ENCODE measurements at places on chromosomes 12 and 14.

DNA sequence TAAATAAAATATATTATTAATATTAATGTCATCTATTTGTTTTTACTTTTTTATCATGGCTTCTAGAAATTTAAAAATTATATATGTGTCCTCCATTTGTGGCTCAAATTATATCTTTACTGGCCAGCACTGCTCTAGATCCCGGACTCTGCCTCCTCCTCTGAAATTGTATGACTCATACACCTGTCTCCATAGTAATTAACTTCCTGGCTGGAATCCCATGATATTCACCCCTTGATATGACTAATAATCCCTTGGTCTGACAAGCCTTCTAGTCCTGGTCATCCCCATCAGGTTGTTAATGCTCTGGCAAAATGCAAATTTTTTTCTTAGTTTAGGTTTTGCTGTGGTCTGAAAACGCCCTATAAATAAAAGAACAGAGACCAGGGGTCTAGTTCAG, 116.2 kb downstream of the BMP4 start:
- no peak for DNase-seq

DNA sequence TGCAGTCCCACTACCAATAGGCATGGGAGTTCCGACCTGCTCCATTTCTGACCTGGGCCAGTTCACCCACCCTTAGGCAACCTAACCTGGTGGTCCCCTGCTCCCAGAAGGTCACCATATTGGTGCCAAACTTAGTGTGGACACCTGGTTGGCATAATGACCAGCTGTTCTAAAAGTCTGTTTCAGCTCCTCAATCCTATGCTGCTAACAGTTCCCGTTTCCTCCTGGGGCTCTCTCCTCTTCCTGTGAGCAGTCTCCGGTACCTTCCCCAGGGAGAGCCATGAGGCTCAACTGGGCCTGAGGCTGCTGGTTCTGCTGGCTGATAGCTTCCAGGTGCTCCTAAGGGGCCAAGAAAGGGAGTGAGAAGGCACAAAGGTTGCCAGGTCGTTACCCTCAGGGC, 15.9 kb upstream of the BLTP3B start:
- no peak for DNase-seq

DNA sequence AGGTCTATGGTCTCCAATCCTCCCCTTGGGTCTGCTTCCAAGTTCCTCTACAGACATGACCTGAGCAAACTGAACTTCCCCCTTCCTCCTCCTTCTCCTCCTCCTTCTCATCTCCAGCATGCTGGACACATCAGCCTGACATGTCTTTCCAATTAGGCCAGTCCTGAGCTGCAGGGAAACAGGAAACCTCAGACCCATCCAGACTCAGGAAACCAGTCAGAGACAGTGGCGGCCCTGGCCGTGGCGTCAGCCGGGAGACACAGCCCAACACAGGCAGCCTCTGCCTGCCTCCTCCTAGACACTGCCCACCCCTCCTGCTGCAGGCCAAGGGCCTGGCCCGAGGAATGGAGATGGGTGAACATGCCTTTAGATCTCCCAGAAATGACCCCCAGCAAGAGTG, 468.8 kb downstream of the BCL11B start:
- no peak for DNase-seq

- no peak for DNase-seq
Observed at GRCh38 chr14:104178279-104178678, 39.9 kb downstream of the KIF26A start.

- DNase-seq = no peak
Observed at GRCh38 chr12:82527165-82527780, 159.4 kb upstream of the TMTC2 start.

GRCh38 chr14:101132588-101132987, 229.1 kb upstream of the RTL1 start:
- DNase-seq = no peak

- no peak for DNase-seq
Observed at GRCh38 chr12:11497995-11498394, 102.6 kb upstream of the PRB2 start.

GRCh38 chr14:101120641-101121507, 217.4 kb upstream of the RTL1 start:
- DNase-seq = peak; percentile 84

GRCh38 chr12:64675795-64676194, 65.5 kb downstream of the RASSF3 start:
- no peak for DNase-seq

DNA sequence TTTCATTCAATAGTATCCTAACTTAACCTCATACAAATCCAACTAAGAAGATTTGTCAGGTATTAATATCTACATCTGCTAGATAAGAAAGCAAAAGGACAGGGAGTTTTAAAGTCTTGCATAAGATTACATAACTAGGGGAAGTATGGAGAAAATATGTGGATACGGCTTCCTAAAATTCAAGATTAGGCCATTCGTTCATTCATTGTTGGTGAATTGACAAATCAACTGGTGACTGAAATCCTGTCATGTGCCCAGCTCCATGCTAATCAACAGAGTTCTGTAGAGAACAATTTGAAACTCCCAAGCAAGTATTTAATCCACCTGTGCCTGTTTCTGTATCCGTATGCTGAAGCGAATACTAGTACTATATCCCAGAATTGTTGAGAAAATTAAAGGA, 260.9 kb upstream of the USP15 start:
- no peak for DNase-seq

- DNase-seq = no peak
Observed at GRCh38 chr12:24742378-24742777, 206.5 kb downstream of the BCAT1 start.

- no peak for DNase-seq
Observed at GRCh38 chr12:17793854-17794253, 296.1 kb downstream of the RERGL start.

DNA sequence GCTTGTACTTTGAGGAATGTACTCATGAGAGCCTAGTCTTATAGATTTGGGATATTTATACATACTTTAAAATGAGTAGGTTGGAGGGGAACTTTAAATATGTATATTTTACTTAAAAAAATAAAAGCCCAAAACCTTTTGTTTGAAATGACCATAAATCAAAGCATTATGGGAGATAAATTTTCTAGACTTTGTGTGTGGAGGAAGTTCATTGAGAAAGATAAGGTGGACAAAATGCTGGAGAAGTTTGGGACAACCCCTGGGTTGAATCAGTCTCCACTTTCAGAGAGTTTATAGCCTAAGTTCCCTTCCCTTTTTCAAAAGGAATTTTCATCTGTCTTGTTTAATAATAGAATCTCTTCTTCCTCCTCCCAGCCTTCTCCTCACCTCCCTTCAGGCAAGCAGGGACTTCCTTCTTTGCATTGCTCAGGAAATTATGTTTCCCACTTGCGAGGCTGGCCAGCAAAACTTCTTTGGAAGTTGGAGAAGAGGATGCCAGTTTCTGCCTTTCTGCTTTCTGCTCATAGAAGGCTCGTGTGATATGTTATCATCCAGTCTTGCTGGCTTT, 54.2 kb downstream of the CHST11 start:
- DNase-seq = no peak

DNA sequence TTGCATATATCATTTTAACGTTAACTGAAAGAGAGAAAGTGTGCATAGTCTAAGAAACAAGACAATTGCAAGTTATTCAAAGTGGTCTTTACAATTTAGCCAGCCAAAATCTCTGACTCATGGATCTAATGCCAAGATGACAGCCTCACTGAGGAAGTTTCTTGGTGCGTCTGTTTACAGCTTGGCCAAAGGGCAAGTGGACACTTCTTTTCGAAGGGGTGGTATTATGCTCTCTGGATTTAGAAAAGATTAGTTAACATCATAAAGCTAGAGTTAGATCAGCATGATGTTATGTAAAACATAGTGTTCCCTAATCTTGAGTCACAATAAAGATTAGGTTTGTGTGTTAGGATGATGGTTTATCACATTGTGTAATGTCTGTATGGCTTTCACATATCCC, 51.5 kb upstream of the SLC2A13 start:
- no peak for DNase-seq

GRCh38 chr12:108922918-108923317, 43.0 kb downstream of the DAO start:
- no peak for DNase-seq

DNA sequence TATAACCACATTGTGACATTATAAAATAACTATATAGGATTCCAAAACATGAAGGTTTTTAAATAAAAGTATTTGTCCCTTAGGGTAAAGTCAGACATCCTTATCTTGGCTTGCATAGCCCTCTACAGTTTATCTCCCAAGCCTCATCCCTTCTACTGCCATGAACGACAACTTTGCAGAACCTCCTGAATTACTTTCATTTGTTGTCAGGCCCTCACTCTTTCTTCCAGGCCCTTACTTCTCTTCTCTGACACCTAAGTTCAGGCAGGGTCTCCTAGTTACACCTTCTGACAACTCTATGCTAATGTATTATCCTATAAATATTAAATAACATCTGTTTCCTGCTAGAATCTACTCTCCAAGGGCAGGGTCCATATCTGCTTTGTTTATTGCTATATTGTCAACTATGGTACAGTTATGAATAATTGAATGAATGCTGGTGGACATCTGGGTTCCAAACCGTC, 115.7 kb upstream of the MDM1 start:
- DNase-seq = no peak

DNA sequence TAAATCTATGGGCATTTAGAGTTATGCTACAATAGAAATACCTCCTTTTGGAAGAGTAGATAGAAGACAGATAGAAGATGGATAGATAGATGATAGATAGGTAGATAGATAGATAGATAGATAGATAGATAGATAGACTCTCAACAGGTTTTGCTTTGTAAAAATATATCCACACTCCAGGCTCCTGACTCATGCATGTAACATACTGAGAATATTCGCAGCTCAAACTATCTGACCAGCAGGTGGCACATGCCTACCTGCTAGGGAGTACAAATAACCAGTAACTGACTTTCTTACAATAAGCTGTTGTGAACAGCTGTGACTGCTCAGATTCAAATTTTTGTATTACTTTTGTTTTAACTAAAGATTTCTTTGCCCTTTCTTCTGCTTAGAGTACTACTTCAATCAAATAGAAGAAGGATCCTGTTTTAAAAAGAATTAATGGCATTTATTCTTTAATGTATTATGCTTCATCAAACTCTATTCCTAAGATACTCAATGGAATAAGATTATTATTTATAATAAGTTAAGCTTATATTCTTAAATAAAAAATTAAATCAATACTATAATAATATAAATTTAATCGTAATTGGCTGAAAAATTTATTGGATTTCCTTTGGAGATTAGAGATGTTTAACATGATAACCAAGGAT, 15.8 kb upstream of the CPNE8 start:
- DNase-seq = no peak

- no peak for DNase-seq
Observed at GRCh38 chr14:59376686-59377085, 88.5 kb downstream of the GPR135 start.

DNA sequence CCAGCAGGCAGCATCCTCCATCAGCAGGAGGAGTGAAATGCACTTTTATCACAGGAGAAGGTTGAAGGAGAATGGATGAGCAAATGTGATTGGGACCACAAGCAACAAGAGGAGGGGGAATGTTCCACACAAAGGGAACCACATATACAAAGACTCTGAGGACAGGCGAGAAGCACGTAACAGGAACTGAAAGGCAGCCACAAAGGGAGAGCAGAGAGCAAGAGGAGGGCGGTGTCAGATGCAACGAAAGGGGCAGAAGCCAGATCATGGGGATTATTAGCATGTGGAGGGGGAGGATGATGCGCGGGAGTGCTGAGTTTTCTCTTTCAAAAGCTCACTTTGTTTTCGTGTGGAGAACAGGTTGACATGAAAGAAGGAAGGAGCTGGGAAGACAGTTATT, 241.1 kb downstream of the SPTSSA start:
- no peak for DNase-seq

GRCh38 chr14:24863968-24864684, 185.8 kb downstream of the STXBP6 start:
- DNase-seq = no peak

DNA sequence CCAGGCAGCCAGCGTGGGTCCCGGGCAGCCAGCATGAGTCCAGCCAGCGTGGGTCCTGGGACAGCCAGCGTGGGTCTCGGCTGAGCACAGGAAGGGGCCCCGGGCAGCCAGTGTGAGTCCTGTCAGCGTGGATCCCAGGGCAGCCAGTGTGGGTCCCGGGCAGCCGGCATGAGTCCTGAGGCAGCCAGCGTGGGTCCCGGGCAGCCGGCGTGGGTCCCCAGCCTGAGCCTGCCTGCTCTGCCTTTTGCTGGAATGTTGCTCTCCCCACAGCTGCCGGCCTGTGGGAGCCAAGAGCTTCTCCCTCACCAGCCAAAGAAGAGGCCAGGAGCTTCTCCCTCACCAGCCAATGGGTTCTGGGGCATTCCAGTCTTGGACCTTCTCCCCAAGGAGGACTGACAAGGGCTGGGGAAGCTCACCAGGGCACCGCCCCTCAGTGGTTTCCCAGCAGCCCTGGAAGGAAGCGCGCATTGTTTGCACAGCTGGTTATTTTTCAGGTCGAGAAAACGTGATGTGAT, 15.0 kb upstream of the RFLNA start:
- no peak for DNase-seq

GRCh38 chr14:77106666-77107065, 8.6 kb downstream of the CIPC start:
- no peak for DNase-seq

DNA sequence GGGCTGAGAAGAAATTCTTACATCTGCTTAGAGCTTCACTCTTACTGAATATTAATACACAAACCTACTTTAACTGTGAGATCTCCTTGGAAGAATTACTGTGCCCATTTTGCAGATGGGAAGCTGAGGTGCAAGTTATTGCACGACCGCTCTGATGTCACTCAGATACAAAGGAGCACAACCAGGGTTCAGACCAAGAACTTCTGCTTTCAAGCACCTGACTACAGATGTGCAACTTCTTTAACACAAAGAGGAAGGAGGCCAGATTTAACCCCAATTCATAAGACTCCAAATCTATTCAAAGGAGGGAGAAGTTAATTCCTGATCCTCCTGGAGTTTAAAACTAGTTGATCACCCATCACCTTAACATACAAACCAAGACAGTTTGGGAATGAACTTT, 232.6 kb downstream of the VRK1 start:
- DNase-seq = no peak

GRCh38 chr12:75177997-75178396, 31.6 kb downstream of the KCNC2 start:
- DNase-seq = no peak

GRCh38 chr12:130960058-130960457, 6.4 kb downstream of the ADGRD1 start:
- peak; percentile 49 for DNase-seq

- DNase-seq = no peak
Observed at GRCh38 chr12:15196678-15197505, 24.3 kb downstream of the RERG start.

GRCh38 chr14:98249057-98249456, 1022.9 kb downstream of the BCL11B start:
- no peak for DNase-seq

DNA sequence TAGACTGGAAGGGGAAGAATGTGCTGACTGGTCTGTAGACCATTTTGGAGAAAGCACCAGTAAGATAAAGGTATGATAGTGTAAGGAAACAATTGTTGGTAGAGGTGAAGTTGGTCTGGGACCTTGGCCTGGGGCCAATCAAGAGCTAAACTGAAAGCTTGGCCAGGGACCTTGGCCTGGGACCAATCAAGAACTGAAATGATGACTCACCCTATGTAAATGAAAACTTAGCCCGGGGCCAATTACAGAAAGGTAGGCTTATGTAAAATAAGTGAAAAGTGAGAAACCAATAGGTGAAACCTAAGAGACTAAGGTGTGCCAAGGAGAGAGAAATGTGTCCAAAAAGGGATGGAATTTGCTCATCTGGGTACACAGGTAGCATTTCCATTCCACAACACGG, 776.0 kb downstream of the C12orf50 start:
- DNase-seq = no peak

GRCh38 chr12:103677341-103677740, 90.3 kb downstream of the STAB2 start:
- DNase-seq = no peak

- no peak for DNase-seq
Observed at GRCh38 chr14:70887207-70887681, 20.0 kb upstream of the PCNX1 start.

Measured in vagina (tissue), 2 donors.